ENCODE measurements at places on chromosomes 11 and 22. TPM values are rescaled to one million over a fixed set of nuclear protein-coding genes. Genes with fewer than 3 reads are reported as not detected.

DNA sequence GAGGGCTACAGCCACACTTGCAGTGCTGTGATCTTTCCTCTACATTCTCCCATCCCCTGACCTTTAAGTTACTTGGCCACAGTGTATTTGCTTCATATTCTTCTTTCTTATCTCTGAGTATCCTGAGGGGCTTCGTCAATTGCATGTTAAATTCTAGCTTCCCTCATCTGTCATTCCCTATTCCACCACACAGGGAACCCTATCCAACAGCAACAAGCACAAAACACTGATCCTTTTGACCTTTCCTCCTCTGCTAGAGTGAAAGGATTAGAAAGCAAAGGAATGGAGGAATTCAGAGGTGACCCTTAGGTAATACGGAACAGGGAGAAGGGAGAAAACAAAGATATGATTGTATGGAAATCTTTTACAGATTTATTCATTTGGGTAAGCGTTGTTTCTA lies 1061.7 kb upstream of the TENM4 start:
- no peaks in the 10 kb centered on the region for H3K36me3 ChIP-seq
- no peaks in the 10 kb centered on the region for H3K4me1 ChIP-seq
- DNase-seq, result no peak
- no peaks in the 10 kb centered on the region for H3K27me3 ChIP-seq

The TPBGL gene
- not detected for total RNA-seq

DNA sequence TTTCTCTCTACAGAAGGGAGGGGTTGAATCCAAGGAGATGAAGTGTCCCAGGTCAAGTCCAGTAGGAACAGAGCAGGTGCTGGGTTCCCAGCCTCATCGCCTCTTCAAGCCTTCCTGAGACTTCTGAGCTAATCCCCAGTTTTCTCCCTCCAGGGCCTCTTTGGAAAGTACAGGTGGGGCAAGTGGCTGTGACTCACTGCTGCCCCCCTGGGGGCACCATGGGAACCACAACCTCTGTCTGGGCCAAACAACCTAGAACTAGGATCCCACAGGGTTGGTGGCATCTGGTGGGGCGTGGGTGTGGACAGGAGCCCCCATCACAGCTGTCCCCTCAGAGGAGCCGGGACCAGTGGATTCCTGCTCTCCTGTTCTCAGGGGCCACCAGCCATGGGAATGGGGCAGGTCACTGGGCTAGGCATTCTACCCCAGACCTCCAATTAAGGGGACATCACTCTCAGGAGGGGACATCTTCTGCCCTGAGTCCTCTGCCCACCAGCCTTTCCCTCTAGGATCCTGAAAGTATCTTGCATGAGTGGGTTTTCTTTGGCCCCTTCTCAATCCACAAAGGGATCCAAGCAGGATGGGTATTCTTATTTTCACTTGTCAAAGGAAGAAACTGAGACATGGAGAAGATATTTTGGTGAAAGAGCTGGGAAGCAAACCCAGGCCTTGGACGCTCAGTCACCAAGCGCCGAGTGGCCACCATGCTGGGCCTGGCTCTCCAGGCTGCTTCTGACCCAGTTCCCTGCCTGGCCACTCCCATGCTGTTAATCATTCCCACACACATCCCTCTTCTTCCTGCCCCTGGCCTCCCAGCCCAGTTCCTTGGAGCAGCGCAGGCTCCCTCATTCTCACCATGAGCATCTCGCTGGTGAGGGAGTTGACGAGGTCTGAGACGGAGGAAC lies 23.8 kb downstream of the LRRC10B start:
- H3K4me1 ChIP-seq, result no peaks in the 10 kb centered on the region
- H3K27me3 ChIP-seq, result no peaks in the 10 kb centered on the region
- no peaks in the 10 kb centered on the region for H3K36me3 ChIP-seq
- peak; percentile 25 for DNase-seq
- H3K27ac ChIP-seq, result no peak overlapping the region
- H3K4me3 ChIP-seq, result no peak overlapping the region

- no peaks in the 10 kb centered on the region for H3K36me3 ChIP-seq
- no peaks in the 10 kb centered on the region for H3K27me3 ChIP-seq
- H3K27ac ChIP-seq, result no peak overlapping the region
- no peaks in the 10 kb centered on the region for H3K4me1 ChIP-seq
Observed at GRCh38 chr11:42444406-42444805, 867.4 kb upstream of the API5 start.

Measured in endothelial cell of umbilical vein (primary cell).